ENCODE measurements at places on chromosomes 2 and 18. TPM values are rescaled to one million over a fixed set of nuclear protein-coding genes. Genes with fewer than 3 reads are reported as not detected.

DNA sequence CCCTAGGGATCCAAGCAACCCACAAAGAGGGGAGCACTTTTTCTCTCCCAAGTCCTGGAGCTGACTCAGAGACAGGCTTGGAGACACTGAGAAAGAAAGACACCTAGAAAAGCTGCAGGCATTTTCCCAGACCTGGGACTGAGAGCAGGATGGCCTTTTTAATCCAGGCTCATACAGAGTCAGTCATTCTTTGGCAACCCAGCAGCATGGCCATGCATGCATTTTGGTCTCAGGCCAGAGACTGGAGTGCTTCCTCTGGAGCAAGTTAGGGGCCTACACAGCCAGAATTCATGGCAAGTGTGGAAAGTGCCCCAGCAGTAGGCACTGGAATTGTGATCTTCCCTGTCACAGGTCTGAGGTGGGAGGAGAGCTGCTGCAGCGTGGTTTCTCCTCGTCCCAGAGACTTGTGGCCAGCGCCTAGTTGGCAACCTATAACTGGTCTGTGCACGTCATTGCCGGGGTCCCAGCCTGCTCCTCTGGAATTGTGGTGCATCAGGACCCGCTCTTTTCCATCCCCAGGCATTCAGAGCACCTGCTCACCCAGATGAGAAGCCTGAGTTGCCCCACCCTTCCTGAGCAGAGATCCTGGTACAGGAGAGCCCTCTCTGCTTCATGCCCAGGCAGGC lies 231.9 kb upstream of the RAB6C start:
- DNase-seq: no peak

GRCh38 chr2:66070721-66071602 lies 364.0 kb upstream of the MEIS1 start:
- DNase-seq: no peak

DNA sequence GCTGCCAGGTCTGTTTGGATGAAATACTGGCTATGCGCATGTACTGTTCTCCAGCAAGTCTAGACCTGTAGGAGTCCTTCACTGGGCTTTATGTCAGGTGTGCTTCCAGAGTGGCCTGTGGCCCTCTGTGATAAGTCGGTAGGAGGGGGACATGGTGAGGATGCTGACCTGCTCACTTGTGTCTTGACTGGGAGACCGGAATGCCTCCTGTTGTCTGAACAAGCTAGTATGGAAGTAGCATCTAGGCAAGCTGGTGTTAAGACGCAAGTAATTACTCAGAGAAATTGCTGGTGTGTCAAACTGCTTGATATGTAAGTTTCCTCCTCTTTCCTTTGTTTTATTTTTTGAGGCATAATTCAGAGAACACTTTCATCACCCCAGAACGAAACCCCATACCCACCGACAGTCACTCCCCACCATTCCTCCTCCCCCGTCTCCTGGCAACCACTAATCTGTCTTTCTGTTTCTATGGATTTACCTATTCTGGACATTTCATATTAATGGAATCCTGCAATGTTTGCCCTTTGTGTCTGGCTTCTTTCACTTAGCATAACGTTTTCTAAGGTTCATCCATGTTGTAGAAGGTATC lies 76.4 kb downstream of the TMEM247 start:
- no peak for DNase-seq

GRCh38 chr2:72118951-72119350 lies 28.7 kb downstream of the CYP26B1 start:
- DNase-seq: no peak

Gene MC2R
- not detected for total RNA-seq

Data from MCF 10A (cell line).